ENCODE measurements at places on chromosomes 2 and 18.

DNA sequence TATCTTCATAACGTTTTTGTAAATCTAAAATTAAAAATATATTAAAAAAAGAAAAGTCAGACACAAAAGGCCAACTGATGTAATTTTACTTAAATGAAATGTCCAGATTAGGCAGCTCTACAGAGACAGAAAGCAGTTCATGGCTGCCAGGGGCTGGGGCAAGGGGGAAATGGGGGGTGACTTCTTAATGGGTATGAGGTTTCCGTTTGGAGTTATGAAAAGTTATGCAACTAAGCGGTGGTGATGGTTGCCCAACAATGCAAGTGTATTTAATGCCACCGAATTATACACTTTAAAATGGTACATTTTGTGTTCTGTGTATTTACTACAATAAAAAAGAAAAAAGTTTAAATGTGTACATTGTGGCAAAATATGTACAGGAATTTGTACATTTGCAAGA, 70.2 kb upstream of the TEX51 start:
- no peak for DNase-seq

DNA sequence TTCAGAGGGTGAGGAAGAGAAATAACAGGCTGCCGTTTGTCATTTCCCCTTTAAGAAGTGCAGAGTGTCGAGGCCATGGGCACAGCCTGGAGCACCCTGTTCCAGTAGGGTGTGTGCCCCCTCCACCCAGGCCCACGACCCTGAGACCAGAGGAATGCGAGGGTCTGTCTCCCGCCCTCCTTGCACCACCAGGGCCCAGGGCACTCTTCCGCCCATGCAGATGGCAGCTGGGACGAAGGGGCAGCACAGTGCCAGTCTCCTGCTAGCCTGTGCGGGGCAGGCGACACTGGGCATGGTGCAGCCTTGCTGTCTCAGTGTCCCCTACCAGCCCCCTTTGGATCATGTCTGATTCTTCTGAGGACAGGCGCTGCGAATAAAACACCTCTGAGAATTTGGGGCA, 15.8 kb upstream of the PDIA6 start:
- no peak for DNase-seq

- DNase-seq, result no peak
Measured at GRCh38 chr2:33535421-33535820, 59.0 kb downstream of the RASGRP3 start.

- DNase-seq, result peak; percentile 80
Measured at GRCh38 chr18:74081966-74082741, 65.5 kb downstream of the FBXO15 start.

DNA sequence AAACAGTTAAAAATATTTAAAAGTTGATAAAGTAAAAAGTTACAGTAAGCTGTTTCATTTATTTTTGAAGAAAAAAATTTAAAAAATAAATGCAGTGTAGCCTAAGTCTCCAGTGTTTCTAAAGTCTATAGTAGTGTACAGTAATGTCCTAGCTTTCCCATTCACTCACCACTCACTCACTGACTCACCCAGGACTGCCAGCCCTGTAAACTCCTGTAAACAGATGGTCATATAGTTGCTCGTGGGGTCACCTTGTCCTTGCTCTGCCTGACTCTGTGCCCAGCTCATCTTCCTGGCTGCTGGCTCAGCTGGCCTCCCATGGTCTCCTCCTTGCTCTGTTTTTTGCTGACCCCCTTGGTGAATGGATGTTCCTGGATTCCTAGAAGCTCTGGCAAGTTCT, 180.3 kb downstream of the VAPA start:
- DNase-seq, result no peak

DNA sequence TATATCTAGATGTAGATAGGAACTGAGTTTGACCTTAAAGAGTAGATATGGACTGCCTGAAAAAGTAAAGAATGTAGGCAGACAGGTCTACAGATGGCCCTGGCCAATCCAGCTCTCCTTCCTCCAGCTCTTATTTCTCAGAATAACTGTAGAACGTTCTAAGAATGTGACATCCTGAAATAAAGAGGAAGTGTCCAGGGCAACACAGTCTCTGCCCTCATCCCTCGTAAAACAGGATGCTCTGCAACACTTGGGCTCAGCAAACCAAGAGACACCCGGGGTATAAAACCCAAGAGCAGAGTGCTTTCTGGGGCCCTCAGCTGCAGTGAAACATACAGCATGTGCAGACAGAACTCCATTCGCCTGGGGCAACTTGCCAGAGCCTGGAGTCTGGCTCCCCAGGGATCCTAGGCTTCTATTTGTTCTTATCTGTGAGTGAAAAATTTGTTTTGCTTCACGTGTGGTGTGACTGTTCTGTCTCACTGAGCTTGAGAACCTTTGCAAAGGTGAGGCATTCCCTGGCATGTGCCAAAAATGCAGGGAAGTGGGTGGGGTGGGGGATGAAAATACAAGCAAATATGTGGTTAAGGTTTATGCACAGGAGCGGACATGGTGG, 401.0 kb downstream of the SETBP1 start:
- DNase-seq, result no peak

DNA sequence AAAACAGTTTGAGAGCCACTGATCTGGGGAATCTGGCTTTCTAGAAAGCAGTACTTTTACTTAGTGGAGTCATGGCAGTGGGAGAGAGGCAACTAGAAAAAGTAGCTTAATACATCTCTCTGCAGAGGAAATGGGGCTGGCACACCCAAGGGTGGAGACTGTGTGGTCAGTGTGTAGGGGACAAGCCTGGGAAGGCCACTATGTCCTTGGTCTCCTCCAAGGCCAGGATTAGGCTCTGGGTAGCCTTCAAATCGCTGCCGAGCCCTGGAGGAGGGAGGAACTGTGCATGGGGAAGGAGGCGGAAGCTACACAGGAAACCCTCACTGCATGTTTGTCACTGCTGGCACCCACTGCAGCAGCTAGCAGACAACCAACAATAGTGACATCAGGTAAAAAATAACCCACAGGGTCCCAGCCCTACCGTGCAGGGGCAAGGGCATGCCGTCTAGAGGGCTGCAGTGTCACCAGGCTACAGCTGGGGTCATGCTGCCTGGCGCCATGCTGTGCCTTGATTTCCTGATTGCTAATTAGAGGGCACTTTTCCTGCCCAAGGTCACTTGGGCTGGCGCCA, 34.8 kb downstream of the LBH start:
- peak; percentile 68 for DNase-seq

- peak; percentile 60 for DNase-seq
Measured at GRCh38 chr2:9712263-9712662, 81.5 kb upstream of the YWHAQ start.

DNA sequence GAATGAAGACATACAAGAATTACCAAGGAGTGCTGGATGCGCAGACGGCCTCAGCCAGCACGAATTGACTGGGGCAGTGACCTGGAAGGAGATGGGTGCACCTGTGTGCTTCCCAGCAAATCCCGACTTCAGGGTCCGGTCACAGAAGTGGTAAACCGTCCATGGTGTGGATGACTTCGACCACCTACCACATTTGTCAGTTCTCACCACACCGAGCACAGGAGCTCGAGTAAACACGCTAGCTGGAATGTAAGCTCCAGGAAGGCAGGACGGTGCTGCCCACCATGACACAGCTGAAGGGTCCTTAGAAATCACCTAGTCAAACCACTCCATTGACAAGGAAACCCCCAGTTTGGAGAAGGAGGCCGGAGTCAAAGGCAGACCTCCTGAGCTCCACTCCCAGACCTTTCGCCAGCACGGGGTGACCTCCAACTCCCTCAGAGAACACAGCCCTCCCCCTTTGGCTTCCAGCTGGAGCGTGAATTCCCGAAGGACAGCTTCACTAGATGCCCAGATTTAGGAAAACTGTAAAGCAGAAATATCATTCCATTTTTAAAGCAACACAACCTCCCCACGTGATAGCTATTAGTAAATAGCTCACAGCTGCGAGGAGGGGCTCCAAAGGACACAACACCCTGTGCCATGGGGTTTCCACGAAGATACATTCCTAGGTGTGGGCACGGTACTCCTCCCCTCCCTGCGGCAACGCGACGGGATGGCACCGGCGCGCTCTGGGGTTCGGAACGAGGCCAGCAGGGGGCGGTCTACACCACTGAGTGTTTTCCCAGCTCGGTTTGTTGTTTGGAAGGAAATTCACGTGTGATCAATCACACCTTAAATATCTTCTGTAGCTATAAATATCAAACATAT, 34.1 kb upstream of the GNAL start:
- DNase-seq, result peak; percentile 53
